ENCODE measurements at places on chromosomes 12 and 14. TPM values are rescaled to one million over a fixed set of nuclear protein-coding genes. Genes with fewer than 3 reads are reported as not detected.

Gene PPP1R12A
- 80.8 TPM for total RNA-seq

Gene CEBPE
- not detected for total RNA-seq

Gene KRT2
- total RNA-seq: not detected

Gene RHOJ
- 30.2 TPM for total RNA-seq

Gene TAS2R31
- 5.2 TPM for total RNA-seq

Gene PRPF39
- total RNA-seq: 63.6 TPM

Gene TC2N
- 0.59 TPM for total RNA-seq

Gene FSCB
- not detected for total RNA-seq

Gene DACT1
- 5.1 TPM for total RNA-seq

Gene HNF1A
- not detected for total RNA-seq

Data from A673 (cell line).